ENCODE measurements at places on chromosomes 12 and 14.

- no peak for DNase-seq
Observed at GRCh38 chr14:69260190-69260860, 367 bp downstream of the GALNT16 start.

DNA sequence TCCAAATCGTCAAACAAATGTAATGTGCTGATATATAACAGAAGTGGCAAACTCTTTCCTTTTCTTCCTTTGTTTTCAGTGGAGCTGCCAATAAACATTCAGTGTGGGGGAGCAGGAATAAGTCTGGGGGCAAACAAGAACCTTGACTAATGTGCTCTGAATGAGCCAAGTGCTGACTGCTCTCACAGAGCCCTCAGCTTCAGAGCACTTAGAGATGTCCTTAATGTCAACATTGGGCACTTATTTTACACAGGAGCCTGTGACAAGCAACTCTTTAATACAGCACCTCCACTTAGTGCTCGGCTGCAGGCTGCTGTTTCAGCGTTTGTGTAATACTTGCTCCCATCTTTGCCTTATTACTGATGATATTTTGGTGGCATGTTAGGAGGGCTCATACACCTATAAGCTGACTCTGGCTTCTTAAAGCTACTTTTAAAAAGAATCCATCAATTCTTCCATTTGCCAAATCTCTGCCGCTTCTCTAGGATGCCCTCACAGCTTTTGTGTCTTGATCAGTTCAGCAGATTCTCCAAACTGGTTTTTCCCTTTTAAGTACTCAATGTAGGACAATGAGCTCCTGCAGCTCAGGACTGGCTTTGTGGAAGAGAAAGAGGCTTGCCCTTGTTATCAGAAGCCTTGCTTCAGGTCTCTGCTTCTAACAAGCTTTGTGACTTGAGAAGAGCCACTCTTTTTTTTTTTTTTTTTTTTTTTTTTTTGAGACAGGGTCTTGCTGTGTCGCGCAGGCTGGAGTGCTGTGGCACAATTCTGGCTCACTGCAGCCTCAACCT, 206.6 kb downstream of the MON2 start:
- DNase-seq = no peak

DNA sequence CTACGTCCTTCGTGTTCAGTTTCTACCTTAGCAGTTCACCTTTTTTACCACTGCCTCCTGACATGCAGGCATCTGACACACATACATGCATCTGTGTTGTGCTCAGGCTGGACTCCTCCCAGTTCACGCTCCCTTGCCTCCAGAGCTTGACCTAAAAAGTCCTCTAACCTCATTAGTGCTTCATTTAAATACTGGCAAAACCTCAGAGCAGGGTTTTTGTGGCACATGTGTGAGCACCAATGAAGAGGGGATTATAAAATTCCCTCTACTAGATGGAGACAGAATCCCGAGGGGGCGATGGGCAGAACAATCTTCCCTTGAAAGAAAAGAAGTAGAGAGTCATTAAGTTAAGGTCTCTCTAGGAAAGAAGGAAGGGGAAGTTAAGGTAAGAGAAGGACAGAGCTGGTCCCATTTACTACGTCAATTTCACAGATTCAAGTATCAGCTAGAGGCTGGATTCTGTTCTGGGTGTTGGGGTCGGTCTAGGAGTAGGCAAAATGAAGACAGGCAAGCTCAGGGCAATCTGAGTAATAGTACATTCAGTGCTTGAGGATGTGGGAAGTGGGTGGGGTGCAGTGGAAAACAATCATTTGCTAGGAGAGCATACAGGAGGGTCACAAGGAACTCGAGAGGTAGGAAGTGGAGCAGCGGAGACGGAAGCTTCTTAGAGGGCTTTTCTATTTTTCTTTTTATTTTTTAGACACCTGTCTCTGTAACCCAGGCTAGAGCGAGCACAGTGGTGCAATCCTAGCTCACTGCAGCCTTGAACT, 7.5 kb downstream of the HAL start:
- no peak for DNase-seq

DNA sequence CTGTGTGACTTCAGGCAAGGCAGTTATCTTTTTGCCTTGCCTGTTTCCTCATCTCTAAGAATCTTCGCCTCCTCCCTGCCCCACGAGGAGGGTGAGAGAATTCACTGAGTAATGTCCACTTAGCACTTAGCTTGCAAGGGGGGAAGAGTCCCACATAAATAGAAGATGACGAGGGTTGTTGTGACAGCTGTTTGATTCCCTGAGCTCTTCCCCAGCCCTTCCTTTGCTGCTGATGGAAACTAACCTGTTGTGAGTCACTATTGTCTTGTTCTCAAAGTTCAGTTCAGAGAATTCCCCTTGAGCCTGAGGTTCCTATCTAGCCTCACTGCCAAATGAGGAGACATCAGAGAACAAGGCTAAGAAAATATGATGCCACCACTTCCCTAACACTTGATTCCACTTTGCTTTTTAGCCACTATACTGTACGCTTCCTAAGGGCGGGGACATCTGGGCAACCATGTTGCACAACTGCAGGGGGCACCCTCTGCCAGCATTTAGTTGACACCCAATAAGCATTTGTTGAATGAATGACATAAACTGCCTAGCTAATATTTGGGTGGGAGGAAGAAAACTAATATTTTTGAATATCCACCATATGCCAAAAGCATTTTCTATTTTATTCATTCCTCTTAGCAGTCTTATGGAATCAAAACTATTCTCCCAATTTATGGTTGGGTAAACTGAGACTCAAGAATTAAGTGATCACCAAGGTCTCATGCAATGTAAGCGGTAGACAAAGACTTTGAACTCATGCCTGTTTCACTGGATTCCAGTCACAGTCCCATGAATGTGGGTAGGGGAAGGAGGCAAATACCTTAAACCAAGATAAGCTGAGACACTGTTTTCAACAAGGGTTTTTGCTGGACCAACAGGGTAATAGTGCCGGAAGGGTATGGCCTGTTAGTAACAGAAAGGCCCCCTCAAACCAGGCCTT, 77.6 kb downstream of the ZFP36L1 start:
- no peak for DNase-seq

GRCh38 chr12:108854451-108855283, 2.7 kb downstream of the SSH1 start:
- no peak for DNase-seq

DNA sequence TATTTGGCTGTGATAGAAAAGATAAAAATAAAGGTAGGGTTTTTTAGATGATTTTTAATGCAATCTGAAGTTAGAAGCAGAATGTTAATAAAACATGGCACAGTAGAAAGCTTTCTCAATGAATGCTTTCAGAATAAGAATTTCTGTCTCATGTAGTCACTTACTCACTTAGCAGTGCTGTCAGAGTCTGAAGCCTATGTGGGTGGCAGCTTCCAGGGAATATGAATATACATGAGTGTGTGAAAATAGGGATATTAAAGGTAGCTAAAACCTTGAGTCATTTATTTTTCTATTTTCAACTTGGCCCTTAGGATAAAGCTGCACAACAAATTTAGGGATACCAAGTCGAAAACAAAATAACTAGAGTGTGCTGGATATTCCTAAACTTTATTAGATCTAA, 427.9 kb downstream of the AEBP2 start:
- DNase-seq = no peak

DNA sequence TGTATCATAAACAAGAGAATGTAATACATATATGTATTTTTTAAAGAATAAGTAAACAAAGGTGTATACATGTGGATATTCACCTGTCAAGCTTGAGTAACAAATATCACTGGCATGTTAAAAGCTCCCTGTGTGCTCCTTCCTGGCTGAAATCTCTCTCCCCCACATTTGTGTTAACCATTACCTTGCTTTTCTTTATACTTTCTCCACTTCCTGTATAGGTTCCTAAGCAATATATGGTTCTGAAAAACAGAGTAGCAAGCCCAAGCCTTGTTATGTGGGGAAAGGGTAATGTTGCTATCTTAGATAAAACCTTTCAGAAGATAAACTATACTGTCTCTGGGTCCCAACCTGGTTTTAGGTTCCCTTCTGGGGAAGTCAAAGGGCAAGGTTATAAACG, 32.3 kb upstream of the TBC1D30 start:
- DNase-seq = no peak

DNA sequence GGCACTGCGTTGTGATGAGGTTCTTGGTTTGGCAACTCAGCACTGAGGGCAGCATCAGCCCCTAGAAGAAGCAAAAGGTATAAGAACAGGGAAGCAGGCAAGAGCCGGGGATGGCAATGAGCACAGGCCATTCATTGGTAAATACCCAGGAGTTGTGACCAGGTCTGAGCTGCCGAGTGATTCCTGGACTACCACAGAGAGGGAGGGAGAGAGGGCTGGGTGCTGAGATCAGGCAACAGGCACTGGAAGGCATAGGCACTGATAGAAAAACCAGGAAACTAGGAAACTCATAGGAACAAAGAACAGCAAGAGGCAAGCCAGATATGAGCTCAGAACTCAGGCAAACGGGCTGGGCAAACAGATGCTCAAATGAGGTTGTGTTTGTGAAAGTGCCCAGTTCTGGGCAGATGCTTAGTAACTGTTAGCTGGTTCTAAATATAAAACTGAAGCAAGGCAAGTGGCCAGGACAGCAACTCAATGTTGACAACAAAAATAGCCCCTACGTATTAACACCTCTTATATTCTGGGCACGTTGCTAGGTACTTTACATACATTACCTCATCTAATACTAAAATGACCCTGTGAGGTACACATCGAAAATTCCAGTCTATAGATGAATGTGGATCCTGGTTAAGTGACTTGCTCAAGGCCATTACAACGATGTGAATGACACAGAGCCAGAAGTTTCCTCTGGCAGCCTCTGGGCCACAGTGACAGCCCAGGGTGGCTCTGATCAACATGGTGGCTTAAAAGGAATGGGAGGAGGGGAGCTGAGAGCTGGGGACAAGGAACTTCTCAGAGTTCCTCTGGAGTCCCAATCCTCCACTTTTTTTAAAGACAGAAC, 121.1 kb downstream of the PRMT8 start:
- DNase-seq = no peak

- DNase-seq = no peak
Observed at GRCh38 chr14:99202516-99202915, 69.5 kb downstream of the BCL11B start.

DNA sequence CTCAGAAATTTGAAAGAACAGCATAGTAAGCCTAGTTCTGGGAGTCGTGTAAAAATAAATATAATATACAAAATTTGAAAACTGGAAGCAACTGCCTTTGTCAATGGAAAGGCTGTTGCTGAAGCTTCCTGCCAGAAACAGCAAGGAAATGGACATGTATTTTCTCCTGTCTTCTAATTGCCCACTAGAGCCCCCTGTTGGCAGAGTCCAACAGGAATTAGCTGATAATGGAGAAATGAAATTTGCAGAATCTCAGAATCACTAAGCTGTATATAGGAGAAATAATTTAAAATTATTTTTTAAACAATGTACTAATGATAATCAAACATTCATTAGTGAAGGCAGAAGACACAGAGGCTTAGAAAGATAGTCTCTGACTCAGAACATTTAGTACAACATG, 414.8 kb downstream of the SLC6A15 start:
- DNase-seq = no peak

GRCh38 chr12:95257541-95257940, 39.9 kb downstream of the VEZT start:
- no peak for DNase-seq

DNA sequence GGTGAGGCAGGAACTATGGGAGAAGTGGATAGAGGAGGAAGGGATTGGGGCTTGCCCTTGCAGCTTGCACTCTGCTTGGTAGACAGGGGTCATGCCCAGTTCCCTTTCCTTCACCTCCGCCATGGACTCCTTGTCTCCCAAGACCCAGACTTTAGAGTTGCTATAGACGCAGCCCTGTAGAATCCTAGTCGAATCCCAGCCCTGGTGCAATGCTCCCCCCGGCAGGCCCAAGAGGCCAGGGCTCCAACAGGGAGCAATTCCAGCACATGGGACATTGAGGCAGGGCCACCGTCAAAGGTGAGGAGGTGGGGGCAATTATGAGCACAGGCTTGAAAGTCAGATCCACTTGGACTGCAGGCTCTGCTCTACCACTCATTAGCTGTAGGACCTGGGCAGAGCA, 29.5 kb upstream of the BCDIN3D start:
- DNase-seq = no peak

DNA sequence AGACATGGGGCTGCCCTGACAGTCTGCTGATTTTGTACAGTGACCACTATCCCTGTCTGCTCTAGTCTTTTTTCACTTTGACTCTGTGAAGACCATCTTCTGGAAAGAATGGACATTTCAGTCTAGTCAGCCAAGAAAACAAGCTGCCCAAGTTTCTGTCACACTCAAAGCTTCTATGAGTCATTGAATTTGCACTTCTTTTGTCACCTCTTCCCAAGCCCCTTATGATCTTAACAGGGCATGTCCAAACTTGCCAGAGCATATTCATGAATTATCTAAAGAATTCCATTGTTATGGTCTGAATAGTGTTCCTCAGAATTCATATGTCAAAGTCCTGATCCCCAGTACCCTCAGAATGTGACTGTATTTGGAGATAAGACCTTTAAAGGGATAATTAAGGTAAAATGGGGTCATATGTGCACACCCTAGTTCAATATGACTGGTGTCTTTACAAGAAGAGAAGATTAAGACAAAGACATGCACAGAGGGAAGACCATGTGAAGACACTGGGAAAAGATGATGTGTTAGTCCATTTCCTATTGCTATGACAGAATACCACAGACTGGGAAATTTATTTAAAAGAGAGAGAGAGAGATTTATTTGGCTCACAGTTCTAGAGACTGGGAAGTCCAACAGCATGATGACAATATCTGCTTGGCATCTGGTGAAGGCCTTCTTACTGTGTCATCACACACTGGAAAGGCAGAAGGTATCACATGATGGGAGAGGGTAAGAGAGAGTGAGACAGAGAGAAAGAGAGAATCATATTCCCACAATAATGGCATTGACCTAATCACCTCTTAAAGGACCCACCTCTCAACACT, 242.6 kb downstream of the BTG1 start:
- no peak for DNase-seq

DNA sequence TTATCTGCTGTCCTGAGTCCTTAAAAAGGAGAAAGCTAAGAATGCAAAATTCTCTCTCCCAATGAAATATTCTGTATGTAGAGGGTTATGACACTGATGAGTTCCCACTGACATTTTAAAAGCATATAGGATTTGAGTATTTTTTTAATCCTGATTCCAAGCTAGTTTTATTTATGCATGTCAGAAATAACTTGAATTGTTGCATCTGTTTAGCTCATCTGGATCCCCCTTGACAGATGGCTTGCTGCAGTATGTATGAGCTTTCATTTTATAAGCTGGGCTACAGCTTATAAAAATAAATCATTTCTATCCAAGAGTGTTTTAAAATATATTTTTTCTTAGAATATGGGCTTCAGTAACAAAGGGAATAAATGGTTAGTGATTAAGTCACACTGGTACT, 495.3 kb downstream of the NELL2 start:
- DNase-seq = no peak

- no peak for DNase-seq
Observed at GRCh38 chr12:113149361-113150150, at the start of gene CFAP73. CFAP73 (plus strand) TSS chr12:113149724; CDS start chr12:113149858, 134 bp downstream.

- DNase-seq = no peak
Observed at GRCh38 chr14:100651999-100652508, 64.8 kb upstream of the BEGAIN start.

DNA sequence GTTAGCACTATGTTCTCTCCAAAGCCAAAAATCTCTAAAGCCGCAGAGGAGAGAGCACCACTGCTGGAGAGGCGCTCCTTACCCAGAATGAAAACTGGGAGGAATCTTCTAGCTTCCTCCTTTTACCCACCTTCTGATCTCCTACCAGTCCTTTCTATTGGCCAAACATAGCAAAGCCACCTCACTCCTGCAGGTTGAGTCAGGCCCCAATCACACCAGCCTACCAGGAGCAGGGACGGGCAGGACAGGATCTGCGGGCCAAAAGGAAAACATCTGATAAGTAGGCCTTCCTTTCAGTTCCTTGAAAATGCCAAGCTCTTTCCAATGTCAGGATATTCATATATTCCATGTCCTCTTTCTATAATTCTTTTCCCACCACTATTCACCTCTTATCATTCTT, 197.7 kb upstream of the CNOT2 start:
- DNase-seq = no peak
